ENCODE measurements at places on chromosomes 1 and 21.

DNA sequence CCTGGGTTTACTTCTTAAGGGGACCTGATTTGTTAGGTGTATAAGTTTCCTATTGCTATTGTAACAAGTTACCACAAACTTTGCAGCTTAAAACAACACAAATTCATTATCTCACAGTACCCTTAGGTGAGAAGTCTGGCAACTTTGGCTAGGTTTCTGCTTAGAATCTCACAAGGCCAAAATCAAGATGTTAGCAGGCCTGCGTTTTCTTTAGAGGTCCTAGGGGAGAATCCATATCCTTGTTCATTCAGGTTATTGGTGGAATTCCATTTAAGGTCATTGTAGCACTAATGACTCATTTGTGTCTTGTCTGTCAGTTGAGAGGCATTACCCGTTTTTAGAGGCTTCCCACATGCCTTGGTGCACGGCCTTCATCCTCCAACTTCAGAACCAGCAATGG lies 8.2 kb upstream of the SH2D1B start:
- no peak for DNase-seq

DNA sequence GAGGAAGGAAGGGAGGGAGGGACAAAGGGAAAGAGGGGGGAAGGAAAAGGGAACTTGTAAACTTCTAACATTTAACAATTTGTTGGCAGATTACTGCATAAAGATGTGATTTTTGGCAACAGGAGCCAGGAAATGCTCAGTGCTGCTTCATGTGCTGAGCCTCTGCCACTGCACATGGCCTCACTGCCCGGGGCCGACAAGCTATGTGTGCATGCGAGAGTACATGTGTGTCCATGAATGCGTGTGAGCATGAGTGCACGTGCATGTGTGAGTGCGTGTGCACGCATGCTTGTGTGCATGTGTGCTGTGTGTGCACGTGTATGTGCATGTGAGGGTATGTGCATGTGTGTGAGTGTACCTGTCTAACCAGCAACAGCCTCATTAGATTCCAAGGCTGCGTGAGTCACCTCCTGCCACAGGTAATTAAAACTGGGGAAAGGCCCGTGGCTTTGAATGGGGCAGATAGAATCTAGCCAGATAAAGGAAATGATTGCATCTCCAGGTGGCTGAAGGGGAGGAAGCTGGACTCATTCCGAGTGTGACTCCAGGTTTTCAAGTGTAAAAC lies 41.4 kb upstream of the TSPEAR start:
- no peak for DNase-seq

DNA sequence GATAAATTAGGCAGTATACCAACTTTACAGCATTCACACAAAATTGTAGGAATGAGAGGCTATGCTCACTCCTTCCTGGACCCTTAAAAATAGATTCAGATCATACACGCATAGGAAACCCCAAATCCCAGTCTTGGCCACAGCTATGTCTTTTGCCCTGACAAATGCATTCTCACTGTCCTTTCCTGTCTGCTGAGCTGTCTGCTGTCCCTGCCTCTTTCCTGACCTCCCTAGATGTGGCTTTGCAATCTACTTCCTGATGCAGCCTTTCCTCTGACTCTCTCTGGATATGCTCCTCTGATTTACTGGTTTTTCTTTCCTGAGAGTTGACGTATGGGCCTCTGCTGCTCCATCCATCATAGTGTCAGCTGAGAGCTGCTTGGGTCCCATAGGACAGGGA lies 59.8 kb upstream of the SLC35F3 start:
- DNase-seq, result no peak

DNA sequence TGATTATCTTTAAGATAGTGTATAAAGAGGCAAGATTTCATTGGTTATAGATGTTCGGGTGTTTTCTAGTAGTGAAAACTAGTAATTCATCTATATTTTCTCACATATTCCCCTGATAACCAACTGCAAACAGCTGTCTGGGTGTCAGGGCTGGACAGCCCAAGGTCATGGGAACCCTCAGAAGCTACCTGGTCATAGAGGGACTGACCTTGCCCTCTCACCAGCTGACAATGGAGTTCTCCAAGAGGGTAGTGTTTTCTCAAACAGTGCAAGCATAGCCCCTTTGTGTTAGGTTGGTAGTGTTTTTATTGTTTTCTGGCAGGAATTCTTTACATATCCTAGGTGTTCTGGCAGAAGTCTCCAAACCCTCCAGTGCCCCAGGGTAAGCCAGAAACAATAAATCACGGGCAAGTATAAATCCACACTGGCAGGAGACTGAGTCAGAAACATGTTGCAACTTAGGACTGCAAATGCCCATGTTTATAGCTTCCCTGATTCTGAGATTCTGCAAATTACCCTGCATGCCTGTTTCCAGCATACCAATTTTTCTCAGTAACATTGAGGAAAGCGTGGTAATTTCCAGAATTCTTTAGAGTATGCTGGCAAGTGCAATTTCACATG lies 82.8 kb upstream of the ATP1A1 start:
- DNase-seq, result peak; percentile 3

DNA sequence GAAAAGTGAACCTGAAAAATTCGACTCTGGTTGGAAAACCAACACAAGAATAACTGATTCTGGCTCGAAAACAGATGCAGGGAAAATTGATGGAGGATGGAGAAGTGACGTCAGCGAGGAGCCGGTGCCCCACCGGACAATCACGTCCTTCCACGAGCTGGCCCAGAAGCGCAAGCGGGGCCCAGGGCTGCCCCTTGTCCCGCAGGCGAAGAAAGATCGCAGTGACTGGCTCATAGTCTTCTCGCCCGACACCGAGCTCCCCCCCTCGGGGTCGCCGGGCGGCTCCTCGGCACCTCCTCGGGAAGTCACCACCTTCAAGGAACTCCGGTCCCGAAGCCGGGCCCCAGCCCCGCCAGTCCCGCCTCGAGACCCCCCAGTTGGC lies 1.9 kb downstream of the RUSC1 start:
- DNase-seq, result peak; percentile 15

GRCh38 chr1:10561955-10562354 lies 87.2 kb downstream of the PEX14 start:
- no peak for DNase-seq

GRCh38 chr1:118300808-118301207 lies 115.8 kb upstream of the SPAG17 start:
- DNase-seq, result no peak

- DNase-seq, result peak; percentile 56
Observed at GRCh38 chr1:230772457-230773395, 25.5 kb downstream of the CAPN9 start.

- DNase-seq, result no peak
Observed at GRCh38 chr1:212381397-212382035, 33.2 kb downstream of the PACC1 start.

DNA sequence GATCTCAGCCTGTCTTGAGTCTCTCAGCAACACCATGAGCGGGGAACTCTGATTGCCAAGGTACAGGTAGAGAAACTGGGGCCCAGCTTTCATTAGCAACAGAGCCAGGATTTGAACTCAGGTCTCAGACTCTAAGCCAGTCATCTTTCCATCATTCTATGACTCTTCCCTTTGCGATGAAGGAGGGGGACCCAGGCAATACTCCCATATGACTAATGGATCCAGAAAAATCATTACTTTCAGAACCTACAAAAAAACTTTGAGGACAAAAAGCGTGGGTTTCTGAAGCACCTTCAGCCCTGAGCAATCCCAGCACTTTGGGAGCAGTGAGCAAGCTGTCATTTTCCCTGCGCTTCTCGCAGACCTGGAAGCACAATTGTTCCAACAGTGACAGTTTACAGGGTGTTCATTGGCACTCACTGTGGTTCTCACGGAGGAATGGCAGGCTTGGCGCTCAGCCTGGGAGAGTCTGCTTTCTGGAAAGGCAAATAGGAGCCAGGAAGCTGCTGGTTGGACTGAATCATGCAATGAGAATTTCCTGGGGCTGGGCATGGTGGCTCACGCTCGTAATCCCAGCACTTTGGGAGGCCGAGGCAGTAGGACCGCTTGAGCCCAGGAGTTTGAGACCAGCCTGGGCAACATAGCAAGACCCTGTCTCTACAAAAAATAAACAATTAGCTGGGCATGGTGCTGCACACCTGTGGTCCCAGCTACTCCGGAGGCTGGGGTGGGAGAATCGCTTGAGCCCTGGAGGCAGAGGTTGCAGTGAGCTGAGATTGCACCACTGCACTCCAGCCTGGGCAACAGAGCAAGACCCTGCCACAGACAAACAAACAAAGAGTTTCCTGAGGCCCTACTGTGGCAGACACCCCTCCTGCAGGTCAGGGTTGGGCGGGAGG lies 40.1 kb downstream of the SLC2A7 start:
- peak; percentile 42 for DNase-seq

DNA sequence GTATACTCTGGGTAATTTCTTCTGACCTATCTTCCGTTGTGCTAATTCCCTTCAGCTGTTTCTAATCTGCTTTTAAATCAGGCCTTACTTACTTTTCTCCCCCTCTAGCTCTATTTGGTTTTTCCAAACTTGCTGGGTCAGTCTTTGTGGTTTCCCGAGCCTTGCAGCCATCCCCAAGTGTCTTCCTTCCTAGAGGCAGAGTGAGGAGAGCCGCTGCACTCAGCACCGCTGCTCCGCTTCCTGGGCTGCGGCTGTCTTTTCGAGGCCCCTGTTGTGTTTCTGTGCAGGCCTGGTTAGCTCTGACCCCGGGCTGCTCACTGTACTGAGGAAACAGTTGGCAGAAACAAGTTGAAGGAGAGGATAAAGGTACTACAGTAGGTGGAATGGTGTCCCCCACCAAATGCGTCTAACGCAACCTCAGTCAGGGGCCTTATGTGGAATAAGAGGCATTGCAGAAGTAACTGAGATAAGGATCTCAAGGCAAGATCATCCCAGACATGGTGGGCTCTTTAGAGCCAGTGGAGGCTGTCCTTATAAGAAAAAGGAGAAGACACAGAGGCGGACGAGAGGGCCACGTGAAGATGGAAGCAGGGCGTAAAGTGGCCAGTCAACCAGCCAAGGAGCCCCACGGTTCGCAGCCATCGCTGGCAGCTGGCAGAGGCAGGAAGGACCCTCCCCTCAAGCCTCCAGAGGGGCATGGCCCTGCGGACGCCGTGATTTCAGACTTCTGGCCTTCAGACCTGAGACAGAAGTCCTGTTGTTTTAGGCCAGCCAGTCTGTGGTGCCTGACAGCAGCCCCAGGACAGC lies 10.5 kb downstream of the WNT9A start:
- DNase-seq, result no peak

- no peak for DNase-seq
Observed at GRCh38 chr1:204736836-204737235, 51.3 kb upstream of the LRRN2 start.

DNA sequence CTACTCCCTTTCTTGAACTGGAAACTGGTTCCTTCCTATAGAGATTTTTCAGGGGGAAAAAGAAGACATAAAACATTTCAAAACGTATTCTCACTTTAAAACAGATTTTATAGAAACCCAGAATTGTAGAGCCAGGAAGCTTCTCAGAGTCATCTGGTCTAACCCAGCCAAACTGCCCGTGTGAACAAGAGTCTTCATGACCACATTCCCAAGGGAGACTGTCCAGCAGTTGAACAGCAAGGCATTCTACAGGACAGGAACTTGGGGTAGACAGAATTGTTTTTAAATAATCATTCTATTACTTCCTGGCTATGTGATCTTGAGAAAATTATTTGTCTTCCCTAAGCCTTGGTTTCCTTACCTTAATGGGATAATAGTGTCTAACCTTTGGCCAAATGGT lies 163.5 kb upstream of the IVNS1ABP start:
- no peak for DNase-seq

DNA sequence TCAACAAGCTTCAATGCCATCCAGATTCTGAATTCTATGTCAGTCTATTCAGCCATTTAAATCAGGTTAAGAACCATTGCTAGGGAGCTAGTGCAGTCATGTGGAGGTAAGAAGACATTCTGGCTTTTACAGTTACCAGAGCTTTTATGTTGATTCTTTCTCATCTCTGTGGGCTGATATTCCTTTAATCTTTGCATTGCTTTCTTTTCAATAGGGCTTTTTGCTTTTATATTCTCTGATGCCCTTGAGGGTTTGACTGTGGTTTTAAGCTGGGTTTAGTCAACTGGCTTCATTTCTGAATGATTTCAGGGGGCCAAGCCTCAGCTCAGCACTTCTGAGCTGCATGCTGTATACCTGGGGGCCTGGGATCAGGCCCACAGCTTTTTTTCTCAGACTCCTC lies 51.0 kb upstream of the GORAB start:
- DNase-seq, result no peak

DNA sequence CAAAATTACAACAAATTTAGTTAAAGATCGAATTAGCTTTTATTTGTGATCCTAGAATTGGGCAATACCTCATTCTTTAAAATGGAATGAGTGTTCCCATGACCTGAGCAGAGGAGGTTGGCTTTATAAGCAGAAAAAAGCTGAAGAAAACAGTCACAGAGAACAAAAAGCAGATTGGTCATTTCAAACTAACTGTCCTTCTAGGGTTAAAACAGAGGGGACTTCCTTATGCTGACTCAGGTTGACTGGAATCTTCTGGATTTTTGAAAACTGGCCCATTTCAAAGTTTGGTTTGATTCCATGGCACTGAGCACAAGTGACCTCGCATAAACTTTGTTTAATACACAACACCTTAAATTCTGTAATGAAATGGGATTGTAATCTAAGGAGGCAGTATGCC lies 17.6 kb downstream of the NFASC start:
- no peak for DNase-seq

GRCh38 chr1:154974102-154974807 lies at the start of gene CKS1B:
CKS1B (plus strand) TSS chr1:154974681; CDS start chr1:154974746, 65 bp downstream.
- peak; percentile 100 for DNase-seq

DNA sequence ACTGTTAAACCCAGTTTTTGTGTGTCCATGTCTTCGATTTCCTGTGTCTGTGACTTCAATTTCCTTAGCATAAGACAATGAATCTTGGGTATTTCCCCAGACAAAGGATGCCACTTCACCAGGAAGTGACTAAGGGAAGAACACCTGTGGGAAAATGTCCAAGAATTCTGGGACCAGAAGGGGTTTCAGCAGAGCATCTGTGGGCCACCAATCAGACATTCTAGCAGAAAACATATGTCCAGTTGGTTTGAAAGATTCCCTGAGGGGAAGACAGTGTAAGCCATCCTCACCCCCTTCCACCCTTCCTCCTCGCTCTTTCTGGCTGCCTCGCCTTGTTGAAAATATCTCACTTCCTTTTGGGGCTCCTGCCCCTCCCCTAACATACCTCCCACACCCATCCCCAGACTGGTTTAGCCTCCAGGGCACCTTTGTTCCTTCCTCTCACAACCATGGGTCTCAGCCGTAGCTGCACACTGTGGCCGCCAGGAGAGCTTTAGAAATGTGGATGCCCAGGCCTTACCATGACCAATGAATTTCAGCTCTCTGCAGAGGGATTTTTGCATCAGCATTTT lies 25.5 kb upstream of the IFNAR1 start:
- no peak for DNase-seq

DNA sequence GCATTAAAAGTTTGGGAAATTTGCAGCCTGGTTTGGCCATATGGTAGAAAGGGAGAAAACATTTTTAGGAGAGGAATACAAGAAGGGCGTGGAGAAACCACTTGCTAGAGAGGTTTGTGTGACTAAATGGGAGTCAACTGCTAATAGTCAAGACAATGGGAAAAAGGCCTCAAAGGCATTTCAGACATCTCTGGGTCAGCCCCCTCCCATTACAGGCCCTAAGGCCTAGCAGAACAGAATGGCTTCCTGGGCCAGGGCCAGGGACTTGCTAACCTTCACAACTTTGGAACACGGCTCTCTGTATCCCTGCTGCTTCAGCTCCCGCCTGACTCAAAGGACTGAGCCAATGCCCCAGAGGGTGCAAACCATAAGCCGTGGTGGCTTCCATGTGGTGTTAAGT lies 752.3 kb upstream of the ADAMTS5 start:
- no peak for DNase-seq

Data from kidney glomerular epithelial cell (primary cell).